T-helper 1 cell (primary cell): ENCODE measurements at places on chromosomes 2 and 18.

GRCh38 chr18:44897816-44898215, 217.1 kb downstream of the SETBP1 start:
- no peak for DNase-seq

GRCh38 chr2:226694586-226695284, 104.9 kb downstream of the IRS1 start:
- no peak for DNase-seq

DNA sequence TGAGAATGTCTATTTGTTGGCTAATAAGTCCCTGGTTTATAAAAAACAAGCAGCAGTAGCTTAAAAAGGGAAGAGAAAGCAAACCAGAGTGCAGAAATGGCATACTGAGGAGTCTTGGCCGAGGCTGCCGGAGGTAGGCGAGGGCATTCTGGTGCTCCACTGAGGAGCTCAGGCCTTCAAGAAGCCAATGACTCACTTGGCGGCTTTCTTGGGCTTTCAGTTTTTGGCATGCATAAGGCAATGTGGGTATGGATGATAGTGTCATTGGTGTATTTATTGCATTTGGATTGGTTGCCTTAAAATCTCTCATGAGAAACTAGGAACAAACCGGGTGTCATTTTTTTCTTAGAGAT, 119.6 kb upstream of the ARL5A start:
- DNase-seq, result no peak

DNA sequence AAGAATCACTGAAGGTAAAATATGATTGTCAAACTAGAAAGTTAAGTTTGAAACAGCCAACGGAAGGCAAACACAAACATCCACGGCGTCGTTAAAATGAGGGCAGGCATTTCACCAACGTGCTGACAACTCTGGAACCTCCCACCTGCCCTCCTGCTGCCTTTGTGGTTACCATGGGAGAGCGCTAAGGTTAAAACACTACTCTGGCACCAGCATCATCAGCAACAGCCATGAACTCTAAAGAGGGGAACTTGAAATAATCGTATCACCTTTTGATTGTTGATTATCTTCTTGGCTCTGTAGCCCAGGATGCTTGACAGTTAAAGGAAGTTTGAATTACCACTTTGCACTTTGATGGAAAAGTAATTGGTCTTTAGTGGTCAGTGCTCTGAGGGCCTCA, 34.7 kb downstream of the CYB5A start:
- no peak for DNase-seq

- DNase-seq, result no peak
These were observed 750.8 kb upstream of the ACVR2A start for GRCh38 chr2:147094077-147094476.

DNA sequence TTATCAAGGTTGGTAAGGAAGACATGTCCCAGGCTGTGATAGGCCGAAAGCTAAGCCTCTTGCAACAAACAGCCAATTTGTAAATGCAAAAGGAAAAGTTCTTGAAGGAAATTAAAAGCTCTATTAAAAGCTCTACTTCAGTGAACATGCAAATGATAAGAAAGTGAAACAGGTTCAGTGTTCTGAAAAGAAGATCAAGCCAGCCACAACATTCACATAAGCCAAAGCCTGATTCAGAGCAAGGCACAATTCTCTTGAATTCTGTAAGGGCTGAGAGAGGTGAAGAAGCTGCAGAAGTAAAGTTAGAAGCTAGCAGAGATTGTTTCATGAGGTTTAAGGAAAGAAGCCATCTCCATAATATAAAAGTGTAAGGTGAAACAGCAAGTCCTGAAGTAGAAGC, 1259.5 kb upstream of the PIK3C3 start:
- DNase-seq, result no peak

GRCh38 chr2:164831887-164832286, 9.7 kb downstream of the COBLL1 start:
- DNase-seq, result no peak

- no peak for DNase-seq
These were observed 15.8 kb upstream of the TCF4 start for GRCh38 chr18:55603775-55604174.

GRCh38 chr2:2188941-2189340, 142.1 kb downstream of the MYT1L start:
- DNase-seq, result no peak

DNA sequence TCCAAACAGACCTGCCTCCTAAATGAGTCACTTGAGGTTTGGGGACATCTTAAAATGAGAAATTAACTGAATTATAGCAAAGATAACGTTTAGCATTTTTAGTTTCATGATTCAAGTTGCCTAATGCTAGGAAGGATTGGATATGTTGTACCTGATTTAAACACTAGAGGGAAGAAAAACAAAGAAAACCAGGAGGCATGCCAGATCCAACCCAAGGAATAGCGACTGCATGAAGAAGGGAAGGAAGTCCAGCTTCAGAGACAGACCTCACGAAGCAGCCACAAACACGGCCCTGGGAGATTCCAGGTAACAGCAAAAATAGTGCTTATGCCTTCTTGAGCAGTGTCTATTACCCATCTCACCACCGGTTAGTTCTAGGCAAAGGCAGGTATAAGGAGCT, 499.9 kb upstream of the SPHKAP start:
- no peak for DNase-seq

GRCh38 chr2:129464036-129464435, 515.4 kb upstream of the RAB6C start:
- no peak for DNase-seq

GRCh38 chr2:9738535-9739496, 104.5 kb upstream of the TAF1B start:
- no peak for DNase-seq

GRCh38 chr2:217826520-217826919, 176.3 kb downstream of the TNS1 start:
- no peak for DNase-seq

DNA sequence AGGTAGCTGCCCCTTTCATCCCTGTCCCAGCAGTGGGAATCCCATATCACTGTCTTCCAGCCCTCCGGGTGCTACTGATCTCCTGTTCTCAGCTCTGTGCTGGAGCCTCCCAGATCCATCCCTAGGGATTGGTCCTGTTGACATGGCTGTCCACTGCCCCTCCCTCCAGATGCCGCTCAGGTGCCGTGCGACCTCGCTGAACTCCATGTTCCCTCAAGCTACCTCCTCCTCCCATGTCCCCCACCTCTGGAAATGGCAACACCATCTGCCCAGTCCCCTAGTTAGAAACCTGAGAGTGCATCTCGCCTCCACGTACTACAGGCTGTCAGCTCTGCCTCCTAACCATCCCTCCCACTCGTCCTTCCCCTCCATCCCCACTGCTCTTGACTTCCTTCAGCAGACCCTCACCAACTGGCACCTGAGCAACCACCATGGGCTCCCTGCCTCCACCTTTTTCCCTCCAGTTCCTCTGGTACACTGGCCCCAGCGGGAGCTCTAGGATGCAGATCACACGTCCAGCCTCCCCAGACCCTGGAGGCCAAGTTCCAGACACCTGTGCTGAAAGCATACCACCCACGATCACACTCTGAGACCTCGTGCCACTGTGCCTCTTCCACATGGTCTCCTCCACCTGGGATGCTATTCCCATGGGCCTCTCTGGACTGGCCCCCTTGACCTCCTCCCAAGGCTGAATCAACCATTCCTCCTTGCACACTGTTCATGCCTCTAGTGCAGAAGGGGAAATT, 106.8 kb downstream of the KLHL29 start:
- DNase-seq, result no peak

DNA sequence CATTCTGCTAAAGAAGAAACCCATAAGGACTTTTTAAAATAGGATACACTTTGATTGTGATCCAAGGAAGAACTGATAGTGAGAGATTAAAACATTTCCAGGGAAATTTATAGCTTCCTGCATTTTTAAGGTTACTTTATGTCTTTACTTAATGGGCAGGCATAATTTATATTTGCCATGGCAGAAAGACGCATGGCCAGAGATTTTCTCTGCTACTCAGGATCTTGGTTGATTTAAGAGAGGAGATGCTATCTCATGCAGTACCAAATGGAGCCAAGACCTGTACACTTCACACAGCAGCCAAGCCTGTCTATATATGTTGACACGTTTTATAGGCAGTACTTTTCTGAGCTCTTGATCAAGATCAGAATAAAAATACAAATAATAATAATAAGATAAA, 60.9 kb upstream of the NT5C1B start:
- DNase-seq, result no peak

DNA sequence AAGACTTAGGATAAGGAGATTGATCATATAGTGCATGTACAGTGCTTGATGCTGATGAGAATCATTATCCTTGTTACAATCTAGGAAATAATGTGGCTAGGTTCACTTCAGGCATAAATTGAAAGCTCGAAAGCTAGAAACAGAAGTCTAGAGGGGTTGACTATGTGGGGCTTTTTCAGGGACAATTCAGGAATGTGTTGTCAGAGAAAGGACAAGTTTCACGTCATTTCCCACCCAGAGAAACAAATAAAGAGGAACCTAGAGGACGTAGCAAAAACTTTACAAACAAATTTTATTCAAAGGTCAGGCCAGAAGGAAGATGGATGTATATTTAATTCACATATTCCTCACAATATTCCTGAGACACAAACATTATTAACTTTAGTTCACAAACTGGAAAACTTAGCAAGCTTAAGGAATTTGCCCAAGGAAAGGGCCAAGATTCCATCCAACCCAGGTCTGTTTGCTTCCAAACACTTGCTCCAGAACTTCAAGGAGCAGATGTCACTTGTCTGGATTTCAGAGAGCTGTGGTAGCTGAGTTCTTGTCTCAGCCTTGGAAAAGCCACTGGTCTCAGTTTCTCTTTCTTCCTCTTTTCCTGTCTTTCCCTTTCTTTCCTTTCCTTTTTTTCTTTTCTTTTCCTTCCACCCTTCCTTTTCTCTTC, 7.4 kb downstream of the CYRIA start:
- DNase-seq, result no peak

GRCh38 chr2:120939595-120940318, 204.1 kb downstream of the GLI2 start:
- no peak for DNase-seq

DNA sequence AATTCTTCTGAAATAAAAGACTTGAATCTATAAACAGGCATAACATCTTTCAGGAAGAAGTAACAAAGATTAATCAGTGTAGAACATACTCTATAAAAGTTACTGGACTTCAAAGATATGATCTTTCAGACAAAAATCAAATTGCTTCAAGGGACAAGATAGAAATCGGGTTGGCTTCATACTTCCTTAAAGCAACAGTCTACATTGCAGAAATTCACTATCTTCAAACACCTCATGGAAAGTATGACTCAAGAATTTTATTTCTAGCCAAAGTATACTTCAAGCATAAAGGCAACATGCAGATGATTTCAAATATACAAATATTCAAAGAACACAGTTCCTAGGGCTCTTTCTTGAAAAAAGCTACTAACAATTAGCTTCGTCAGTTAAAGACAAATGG, 240.7 kb downstream of the SRBD1 start:
- no peak for DNase-seq

DNA sequence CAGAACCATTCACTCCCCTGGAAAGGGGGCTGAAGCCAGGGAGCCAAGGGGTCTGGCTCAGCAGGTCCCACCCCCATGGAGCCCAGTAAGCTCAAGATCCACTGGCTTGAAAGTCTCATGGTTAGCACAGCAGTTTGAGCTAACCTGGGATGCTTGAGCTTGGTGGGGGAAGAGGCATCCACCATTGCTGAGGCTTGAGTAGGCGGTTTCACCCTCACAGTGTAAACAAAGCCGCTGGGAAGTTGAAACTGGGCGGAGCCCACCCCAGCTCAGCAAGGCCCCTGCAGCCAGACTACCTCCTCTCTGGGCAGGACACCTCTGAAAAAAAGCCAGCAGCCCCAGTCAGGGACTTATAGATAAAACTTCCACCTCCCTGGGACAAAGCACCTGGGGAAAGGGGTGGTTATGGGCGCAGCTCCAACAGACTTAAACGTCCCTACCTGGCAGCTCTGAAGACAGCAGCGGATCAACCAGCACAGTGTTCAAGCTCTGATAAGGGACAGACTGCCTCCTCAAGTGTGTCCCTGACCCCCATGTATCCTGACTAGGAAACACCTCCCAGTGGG, 14.7 kb upstream of the TTC32 start:
- no peak for DNase-seq

DNA sequence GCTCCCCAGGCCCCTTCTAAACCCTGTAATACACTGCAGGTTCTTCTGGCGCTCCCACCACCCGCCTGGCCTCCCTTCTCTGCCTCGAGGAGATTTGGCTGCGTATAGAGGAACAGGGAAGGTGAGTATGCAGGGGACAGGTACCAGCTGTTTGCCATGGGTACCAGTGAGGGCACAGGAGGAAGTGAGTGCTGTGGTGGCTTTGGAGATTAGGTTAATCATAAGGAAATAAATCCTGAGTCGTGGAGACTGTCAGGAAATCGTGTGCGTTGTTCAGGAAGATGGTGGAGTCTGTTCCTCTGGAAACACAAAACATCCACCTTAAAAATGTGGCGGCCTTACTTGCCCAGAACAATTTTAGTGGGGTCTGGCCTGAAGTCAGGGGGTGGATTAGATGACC, 230.4 kb downstream of the FAM210A start:
- DNase-seq, result no peak

GRCh38 chr2:31254237-31255203, 20.6 kb downstream of the EHD3 start:
- no peak for DNase-seq
